ENCODE measurements at places on chromosomes 13 and 19.

- DNase-seq: no peak
Observed at GRCh38 chr13:62375653-62376052, 960.0 kb upstream of the PCDH20 start.

DNA sequence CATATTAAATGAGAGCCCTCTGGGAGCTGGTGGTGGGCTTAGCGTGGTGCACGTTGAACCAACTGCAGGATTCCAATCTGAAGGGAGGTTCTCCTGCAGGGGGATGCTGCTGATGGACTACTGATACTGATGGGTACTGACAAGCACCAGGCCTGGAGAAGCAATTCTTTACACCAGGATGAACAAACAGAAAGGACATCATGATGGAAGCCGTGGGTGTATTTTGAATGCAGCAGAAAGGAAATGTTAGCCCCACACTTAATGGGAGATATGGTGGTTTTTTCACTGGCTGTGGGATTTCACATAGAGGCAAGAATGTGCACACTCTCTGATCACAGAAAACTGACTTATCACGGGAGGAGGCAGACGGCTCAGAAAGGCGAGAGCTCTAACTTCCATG, 299.7 kb downstream of the TEX29 start:
- DNase-seq: no peak

GRCh38 chr19:15199661-15200552, 888 bp downstream of the NOTCH3 start:
- DNase-seq: peak; percentile 80

DNA sequence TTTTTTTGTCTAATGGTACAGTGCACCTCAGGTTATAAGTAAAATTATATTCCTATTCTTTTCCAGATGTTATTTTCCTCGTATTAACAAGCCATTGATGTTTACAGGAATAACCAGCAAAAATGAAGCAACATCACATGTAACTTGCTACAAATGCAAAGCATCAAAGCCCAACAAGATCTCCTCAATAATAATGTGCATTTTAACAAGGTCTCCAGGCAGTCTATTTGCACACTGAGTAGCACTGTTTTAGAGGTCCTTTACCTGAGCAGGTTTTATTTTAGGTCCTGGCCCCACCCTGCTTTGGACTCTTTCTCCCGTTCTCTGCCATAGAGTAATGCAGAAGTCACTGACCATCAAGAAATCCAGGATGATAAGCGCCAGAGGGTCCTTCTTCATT, 298.4 kb downstream of the FGF14 start:
- no peak for DNase-seq

DNA sequence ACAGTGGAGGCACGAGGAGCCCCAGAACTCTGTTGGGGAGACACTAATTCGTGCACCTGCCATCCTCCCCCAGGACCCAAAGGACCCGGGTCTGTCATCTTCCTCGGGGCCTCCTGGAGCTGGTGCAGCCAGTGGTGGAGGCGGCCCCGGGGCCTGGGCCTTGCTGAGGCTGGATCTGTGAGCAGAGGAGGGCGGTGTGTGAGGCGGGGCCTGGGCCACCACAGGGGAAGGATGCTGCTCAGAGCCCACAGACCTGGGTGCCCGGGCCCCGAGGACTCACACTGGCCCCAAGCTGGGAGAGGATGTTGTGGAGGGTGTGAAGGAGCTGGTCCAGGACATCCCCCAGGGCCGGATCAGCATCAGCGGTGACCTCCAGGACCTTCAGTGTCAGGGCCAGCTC, 8.3 kb downstream of the IFNL3 start:
- DNase-seq: peak; percentile 32

- DNase-seq: peak; percentile 63
Observed at GRCh38 chr19:42422901-42423461, 4.2 kb downstream of the LIPE start.

GRCh38 chr19:38993271-38993670, 17.7 kb upstream of the FBXO17 start:
- peak; percentile 19 for DNase-seq

DNA sequence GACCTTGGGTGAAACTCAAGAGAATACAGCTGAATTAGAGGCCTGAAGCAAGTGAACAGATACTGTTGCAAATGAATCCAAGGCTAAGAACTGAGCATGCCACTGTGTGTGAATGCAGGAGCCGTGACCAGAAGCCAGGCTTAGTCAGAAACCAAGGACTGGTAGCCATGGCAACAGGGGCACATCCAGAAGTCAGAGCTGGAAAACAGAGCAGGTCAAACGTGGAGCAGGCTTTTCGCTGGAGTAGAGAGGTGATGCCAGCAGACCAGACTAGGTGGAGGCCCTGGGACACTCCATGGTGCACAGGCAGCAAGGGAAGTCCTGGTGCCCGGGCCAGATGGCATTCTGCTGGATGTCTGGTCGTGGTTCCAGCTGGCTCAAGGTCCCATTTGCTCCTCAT, 564.1 kb downstream of the PCDH9 start:
- DNase-seq: no peak

DNA sequence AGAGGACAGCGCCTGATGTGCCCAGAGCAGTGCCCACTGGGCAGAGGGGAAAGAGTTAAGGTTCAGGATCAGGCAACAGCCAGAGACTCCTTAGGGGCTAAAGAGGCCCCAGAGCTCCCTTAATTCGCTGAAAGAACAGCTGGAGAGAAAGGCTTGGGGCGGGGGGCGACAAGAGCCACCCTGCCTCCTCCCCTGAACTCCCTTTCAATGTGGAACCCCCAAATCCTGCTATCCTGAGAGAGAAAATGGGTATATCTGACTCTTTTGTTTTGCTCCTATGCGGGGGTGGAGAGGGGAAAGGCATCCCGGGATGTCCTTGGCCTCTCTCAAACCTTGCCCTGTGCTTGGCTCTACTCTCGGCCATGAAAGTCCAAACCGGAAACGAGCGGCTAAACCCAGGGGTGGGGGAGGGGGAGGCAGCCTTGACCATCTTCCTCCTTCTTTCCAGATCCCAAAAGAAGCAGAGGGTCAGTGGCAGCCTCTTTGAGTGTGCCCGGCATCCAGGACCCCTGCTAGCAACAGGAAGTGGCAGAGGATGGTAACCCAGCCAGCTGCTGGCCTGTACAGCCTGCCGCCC, 4.7 kb downstream of the PRKACA start:
- no peak for DNase-seq

DNA sequence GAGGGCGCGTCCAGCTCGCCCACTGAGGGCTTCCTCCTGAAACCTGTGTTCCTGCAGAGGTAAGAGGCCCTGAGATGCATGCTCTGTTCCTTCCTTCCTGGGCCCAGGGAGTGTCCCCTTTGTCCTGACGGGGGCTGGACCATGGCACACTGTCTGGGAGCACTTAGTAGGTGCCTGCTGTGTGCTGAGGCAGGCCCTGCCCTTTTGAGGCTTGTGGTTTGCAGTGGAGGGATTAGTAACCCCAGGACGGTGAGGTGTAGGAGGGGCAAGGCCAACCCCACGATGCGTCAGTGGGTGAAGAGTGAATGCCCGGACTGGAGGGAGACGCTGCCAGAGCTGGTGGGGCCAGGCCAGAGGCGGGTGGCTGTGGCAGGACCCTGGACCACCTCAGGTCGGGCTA, 11.2 kb upstream of the F2RL3 start:
- DNase-seq: no peak

DNA sequence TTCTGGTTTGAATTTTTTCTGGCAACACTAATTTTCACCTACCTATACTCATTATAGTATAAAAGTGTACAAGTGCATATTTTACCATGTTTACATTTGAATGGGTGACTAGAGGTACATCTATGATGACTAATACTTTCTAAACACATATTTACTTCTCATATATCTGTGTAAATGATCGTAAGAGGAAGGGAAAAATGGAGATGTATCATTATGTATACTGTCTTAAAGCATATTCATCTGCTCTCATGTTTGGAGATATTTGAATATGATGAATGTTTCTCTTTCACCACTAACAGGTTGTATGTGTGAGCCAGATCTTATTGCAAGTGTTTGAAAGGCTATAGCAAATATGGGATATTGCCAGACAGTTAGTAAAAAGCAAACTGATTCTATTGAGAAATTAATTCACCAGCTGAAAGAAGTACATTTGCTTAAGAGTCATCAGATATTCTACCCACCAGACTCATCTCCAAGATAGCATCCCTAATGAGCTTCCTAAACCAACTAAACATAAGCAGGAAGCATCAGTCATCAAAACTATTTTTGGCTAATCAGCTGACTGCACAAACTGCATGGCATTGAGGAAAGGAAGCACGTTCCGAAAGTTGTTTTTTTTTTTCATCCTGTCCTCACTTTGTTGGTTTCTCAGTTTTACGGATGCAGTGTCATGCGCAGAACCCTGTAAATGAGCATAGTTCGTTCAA, 738.2 kb downstream of the GPC5 start:
- no peak for DNase-seq

DNA sequence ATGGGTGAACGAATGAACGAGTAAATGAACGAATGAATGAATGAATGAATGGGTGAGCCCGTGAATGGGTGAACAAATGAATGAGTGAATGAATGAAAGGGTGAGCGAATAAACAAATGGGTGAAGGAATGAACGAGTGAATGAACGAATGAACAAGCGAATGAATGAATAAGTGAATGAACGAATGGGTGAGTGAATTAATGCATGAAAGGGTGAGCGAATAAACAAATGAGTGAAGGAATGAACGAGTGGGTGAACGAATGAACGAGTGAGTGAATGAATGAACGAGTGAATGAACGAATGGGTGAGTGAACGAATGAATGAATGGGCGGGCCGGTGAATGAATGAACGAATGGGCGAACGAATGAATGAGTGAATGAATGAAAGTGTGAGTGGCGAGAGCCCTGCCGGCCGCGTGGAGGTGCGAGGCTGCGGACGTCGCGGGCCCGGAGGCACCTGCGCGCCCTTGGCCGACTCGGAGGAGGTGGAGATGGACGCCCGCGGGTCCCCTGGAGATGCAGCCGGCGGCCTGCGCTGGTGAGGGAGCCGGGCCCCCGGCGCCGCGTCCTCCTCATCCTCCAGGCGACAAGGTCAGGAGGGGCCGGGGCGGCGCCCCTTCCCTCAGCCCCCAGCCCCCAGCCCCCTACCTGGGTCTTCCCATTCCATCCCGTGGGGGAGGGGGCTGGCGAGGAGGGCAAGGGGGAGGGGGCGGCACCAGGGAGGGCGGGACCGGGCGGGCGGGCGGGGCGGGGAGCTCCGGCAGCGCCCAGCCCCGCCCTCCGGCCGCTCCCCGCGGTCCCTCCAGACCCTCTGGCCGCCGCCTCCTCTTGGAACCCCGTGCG, 15.4 kb downstream of the ANKRD24 start:
- no peak for DNase-seq

DNA sequence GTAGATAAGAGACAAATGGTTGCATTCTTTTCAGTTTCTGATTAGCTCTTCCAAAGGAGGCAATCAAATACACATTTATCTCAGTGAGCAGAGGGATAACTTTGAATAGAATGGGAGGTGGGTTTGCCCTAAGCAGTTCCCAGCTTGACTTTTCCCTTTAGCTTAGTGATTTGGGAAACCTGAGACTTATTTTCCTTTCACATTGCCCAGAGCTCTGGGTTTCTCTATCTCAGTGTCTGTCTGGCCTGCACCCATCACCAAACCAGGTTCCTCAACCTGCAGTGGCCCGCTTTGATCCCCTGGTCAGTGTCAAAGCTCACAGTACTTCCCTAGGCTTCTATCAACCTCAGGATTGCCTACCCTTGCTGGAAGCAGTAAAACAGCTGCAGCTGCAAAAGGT, 35.6 kb upstream of the C13orf42 start:
- no peak for DNase-seq

DNA sequence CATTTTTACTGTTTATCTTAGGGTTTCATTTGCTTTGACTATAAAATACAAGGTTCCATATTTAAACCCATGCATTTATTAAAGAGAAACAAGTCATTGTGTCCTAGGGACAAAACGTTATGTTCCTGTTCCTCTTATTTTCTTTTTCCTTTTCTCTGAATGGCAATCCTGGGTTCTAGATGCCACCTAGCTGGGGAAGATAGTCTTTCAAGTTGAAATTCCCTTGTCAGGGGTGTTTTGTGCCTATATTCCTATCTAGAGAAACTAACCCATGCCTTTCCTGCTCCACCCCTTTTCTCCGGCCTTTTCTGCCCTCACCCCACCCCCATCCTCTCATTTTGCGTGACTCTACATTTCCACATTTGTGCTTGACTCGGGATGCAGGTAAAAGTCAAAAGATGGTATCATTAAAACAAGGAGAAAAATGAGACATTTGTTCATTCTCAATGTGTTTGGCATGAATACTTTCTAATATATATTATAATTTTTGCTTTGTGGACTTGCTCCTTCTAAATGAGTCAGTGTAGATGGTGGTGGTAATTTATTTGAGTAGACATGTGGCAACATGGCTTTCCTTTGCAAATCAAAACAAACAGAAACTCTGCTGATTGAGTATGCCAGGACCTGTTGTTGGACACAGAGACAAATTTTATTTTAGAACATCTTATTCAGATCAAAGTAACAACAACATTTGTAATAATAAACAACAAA, 26.8 kb upstream of the STARD13 start:
- peak; percentile 23 for DNase-seq

GRCh38 chr13:105764486-105764885, 771.0 kb downstream of the EFNB2 start:
- DNase-seq: no peak

- no peak for DNase-seq
Observed at GRCh38 chr19:39823686-39824085, 10.3 kb downstream of the DYRK1B start.

GRCh38 chr13:23567906-23568460, 2.2 kb upstream of the TNFRSF19 start:
- DNase-seq: no peak

DNA sequence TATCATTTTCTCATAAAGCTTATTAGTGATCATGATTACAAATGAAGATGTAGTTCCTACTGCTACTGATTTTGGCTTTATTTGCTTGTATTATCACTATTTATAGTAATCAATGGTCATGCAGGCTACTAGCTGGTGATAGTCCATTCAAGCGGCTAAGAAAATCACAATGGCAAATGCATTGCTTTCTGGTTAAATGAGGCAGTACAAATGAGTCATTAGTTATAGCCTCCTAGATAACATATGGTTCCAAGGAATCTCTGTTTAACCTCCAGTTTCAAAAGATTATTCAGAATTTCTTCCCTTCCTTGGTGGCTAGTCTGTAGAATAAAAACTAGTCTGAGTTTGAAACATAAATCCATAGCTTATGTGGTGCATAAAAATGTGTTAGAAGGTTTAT, 141.3 kb upstream of the HTR2A start:
- DNase-seq: no peak

GRCh38 chr13:42969565-42970172, 22.4 kb downstream of the EPSTI1 start:
- DNase-seq: peak; percentile 77

DNA sequence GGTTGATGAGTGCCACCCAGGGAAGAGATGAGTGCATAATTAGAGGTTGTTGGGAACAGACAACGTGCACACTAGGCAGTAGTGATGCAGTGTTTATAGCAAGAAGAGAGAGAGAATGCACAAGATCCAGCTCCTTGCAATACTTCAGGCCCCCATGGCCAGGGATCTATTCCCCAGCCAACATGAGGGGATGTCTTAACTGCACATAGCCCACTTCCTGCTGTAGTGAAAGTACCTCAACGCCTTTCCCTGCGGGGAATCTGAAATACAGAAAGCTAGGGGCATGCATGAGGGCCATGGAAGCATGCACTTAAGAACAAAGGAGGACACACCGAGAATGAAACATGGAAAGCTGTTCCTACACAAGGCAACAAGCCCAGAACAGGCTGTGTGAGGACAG, 636.7 kb upstream of the GPC6 start:
- no peak for DNase-seq

GRCh38 chr19:41957838-41958366, 1.2 kb downstream of the RABAC1 start:
- peak; percentile 97 for DNase-seq

GRCh38 chr13:18949489-18949761, 232.2 kb downstream of the TUBA3C start:
- DNase-seq: no peak

Measured in small intestine (tissue), 16 donors.